NCI-H2081 treated with DMSO at 0.1 percent for 48 hours (cell line): ENCODE measurements at places on chromosomes 13 and 19.

- no peak for DNase-seq
Measured at GRCh38 chr13:31468114-31468902, 268.5 kb downstream of the B3GLCT start.

DNA sequence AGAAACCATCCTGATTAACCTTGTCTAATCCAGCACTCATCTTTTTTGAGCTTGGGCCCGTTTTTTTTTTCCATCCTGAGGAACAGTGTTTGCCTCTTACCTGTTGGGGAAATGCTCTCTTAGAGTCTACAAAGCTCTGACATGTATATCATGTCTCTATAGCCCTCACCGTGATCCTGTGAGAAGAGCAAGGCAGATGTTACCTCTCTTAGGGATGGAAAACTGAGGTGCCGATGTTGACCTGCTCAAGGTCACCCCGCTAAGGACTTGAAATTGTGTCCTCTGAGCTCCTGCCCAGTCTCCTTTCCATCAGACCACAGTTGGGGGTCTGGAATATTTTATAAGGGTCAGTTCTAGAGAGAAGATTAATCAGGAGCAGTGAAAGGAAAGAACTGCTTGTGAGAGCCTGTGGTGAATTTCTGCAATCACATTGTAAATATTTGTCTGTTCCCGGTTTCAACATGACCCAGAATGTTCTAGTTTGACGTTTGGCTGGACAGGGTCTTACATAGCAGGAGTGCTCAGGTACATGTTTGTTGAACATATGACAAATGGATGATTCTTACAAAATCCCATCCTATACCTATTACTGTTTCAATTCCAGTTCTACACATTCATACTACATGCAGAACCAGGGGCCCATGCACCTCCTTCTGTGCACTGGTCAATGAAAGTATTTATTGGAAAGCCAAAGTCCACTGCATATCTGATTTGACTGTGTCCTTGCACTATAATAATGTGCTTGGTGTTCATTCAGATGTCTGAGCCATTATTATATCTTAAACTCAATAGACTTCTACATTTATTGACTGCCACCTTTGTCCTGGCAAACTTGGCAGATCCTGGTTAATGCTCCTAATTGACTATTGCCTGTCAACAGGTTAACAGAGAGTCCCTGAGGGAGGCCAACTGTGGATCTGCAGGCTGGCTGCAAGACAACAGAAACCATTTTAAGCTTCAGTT is 12.1 kb downstream of the SLC25A15 start:
- no peak for DNase-seq

GRCh38 chr19:52995711-52996110 is 18.0 kb upstream of the ERVV-1 start:
- DNase-seq: no peak

DNA sequence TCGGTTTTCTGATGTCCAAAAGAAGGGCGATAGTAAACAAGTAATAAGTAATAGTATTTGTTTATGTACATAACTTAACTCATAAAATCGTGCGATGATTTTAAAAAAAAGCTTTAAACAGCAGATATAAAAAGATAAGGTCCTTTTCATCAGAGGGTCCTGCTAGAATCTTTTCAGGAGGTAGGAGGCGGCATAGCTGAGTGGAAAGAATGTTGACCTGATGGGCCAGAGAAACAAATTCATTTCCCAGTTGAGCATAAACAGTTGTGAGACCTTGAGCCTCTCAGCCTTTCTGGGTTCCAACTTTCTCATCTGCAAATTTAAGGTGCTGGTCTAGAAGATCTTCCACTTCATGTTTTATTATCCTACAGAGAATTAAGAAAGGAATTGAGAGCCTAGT is 173.5 kb downstream of the LACC1 start:
- DNase-seq: no peak

DNA sequence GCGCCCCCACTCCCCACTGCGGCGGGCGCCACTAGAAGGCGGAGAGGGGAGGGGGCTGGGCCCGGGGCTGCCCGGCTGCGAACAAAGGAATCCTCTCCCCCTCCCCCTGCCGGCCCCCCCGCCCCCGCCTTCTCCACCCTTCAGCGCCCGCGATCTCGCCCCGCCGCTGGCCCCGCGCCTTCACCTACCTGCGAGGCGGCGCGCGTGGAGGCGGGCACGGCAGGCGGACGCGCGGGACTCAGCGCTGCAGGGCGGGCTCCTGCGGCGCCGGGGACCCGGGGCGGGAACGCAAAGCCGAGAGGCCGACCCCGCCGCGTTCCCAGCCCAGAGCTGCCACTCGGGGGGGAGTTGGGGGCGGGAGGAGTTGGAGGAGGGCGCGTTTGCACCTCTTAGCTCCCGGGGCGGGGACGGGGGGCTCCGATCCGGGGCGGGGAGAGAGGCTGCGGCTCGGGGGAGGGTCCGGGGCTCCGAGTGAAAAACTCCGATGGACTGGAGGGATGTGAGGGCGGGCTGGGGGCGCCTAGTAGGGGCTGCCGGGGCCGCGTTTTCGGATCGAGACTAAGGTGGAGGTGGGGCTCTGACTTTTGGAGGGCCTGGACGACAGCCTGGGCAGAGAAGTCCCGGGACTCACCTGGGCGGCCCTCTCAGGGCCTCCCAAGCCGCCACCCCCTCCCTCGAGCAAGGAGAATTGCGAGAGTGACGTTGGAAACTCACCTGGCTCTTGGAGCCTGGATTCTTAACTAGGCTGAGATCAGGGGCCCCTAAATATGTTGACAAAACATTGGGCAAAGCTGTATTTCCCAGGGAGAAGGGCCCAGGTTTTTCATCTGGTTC is at the start of gene FBN3:
FBN3 (minus strand) TSS at position 332 of the 834 bp plus-strand sequence. CDS start 2,112 bp downstream, outside the sequence.
- DNase-seq: no peak

- DNase-seq: no peak
Measured at GRCh38 chr13:45046445-45046844, 57.1 kb downstream of the GPALPP1 start.

DNA sequence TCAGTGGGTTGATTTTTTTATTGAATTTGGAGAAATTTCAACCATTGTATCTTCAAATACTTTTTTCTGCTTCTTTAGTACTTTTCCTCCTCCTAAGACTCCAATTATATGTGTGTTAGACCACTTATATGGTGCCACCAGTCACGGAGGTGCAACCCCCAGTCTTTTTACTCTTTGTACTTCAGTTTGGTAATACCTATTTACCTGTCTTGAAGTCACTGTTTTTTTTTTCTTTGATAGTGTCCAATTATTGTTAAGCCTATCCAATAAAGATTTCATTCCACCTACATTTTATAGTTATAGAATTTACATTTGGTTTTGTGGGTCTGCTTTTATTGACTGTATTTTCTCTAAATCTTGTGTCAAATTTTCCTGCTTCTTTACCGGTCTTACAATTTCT is 14.9 kb downstream of the ZNF283 start:
- no peak for DNase-seq

DNA sequence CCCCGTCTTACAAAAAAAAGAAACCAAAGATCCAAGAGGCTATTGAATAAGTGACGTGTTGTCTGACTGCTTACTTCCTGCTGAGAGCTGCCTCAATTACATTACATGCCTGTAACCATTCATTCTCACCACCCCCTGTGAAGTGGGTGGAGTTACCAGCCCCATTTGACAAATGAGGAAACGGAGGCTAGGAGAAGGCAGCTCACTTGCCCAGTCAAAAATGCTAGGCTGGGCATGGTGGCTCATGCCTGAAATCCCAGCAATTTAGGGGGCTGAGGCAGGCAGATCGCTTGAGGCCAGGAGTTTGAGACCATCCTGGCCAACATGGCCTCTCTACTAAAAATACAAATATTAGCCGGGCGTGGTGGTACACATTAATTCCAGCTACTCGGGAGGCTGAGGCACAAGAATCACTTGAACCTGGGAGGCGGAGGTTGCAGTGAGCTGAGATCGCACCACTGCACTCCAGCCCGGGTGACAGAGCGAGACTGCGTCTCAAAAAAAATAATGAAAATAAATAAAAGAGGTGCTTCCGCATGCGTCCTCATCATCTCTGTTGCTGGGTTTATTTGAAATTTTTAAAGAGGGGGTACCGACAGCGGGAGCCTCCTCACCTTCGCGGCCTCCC is 499 bp downstream of the LSM7 start:
- DNase-seq: peak; percentile 37

GRCh38 chr19:38004521-38005223 is 97.7 kb downstream of the SIPA1L3 start:
- peak; percentile 87 for DNase-seq
